ENCODE measurements at places on chromosomes 12 and 14.
A peak's percentile ranks its signal among the peaks of the same experiment; 100 is the strongest.

GRCh38 chr14:71339650-71340415 lies 432.6 kb downstream of the PCNX1 start:
- DNase-seq, result no peak

DNA sequence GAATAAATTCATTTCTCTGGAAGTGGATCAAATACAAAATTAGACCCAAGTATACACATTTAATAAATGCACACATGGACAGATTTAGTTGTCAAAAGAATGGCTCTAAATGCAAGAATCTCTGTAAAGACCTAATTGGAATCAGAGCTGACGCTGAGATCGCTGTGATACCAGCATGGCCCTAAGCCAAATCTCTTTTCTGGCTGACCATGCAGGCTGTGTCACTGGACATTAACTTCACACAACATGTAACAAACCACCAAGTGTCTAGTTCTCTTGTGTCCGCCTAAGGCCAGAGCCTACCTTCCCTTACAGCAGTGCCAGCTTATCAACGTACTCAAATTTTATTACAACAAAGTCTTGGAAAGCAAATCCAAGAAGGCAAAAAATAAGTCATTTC lies 127.5 kb downstream of the MED13L start:
- DNase-seq, result no peak

- DNase-seq, result no peak
These were observed 173.4 kb upstream of the ATP2B1 start for GRCh38 chr12:89882050-89882449.

- DNase-seq, result no peak
These were observed 30.7 kb downstream of the NUMB start for GRCh38 chr14:73427516-73428264.

GRCh38 chr12:56224954-56225353 lies 812 bp downstream of the NABP2 start:
- DNase-seq, result no peak

DNA sequence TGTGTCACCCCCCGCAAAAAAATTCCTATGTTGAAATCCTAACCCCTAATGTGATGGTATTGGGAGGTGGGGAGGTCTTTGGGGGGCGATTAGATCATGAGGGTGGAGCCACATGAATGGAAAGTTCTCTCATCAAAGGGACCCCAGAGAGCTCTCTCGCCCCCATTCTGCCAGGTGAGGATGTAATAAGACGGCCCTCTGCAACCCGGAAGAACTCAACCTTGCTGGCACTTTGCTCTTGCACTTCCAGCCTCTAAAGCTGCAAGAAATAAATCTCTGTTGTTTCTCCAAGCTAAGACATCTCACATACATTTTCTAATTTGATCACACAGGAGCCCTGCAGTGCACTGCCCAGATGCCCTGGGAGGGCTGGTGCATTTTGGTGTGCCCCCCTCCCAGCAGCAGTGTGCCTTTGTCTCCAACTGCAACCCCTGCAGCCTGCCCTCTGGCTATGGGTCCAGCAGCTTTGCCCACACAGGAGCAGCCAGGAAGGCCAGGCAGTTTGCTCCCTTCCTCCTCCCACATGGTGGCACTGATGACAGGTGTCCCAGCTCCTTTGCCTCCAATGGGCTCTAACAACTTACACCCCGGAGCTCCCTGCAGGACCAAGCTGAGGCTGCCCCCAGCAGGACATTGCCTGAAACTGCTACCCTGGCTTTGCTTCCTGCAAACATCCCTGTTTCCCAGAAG lies 59.3 kb downstream of the C14orf132 start:
- DNase-seq, result no peak

DNA sequence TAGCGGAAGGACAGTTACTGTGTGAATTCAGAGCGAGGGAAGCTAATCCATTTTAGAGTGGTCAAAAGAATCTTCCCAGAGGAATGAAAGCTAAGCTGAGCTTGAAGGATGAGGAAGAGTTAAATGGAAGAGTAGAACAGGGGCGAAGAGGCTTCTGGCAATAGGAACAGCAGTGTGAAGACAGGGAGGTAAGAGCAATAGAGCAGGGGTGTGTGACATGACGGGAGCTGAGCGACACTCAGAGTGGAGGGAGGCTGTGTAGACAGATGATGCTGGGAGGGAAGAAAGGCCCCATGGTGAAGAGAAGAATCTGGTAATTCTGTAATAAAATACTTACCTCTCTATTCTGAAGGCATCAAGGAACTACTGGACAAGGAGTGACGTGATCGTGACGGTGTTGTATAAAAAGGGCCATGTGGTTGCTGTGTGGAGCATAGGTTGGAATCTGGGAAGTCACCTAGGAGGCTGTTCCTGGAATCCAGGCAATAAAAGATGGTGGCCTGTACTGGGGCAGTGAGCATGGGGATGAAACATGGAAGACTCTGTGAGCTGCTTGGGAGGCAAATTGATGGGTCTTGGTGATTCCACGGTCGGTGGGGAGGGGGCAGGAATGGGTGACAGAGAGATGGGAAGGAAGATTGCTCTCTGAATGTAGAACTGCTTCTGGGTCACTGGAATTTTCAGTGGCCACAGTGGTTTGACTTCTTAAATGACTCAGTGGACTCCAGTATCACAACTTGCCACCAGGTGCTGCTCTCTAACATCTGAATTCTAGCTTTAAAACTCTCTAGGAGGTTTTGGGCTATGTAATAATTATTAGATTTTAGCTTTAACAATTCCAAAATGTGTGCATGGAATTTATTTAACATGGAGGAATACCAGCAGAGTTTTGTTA lies 164.1 kb downstream of the ATP23 start:
- no peak for DNase-seq

DNA sequence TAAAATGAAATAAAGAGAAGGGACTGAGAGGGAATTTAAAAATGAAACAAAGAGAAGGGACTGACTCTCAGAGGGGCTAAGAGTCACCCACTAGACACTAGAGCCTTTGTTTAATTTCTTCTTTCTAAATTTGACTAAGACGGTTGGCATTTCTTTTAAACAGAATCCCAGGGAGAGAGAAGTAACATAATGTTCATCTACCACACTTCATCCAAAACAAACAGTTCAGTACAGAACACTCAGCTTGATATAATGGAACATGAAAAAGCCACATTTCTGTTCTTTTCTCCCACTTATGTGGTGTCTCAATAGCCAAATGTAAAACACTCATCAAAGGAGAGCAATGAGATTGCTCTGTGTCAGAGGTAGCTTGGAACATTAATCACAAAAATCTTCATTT lies 10.1 kb upstream of the NT5DC3 start:
- no peak for DNase-seq

DNA sequence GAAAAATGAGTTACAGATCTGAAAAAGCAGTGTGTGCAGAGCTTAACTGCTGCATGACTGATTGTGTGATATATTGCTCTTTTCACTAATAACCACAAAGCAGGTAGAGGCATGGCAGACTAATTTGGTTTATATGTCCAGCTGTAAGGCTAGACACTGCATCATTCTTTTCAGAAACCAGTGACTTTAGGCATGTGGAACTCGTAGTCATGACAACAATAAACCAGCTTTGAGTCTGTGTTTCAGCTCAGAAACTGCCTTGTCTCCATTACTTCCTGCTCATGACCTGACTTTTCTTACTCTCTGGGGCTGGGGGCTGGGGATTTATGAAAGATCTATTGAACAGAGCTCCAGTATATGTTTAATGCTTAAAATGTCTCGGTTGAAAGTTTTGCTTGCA lies 146.8 kb upstream of the LRIG3 start:
- DNase-seq, result no peak

DNA sequence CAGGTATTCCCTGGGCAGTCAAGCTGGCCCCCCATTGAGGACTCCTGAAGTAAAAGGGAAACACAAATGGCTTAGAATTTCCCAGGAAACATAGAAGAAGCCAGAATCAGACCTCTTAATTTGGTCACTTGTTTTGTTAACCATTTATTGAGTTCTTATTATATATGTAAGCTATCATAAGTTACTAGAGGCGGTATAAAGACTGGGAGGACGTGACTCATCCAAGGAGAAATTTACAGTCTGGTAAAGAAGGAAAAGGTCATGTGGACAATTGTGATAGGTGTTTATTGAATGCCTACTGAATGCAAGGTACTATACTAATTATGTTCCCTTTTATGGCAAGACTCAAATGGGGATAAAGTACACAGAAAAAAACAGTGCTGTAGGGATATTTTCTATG lies 146.7 kb downstream of the DYRK2 start:
- DNase-seq, result no peak

- DNase-seq, result no peak
These were observed 16.4 kb downstream of the MLXIP start for GRCh38 chr12:122094735-122095631.

DNA sequence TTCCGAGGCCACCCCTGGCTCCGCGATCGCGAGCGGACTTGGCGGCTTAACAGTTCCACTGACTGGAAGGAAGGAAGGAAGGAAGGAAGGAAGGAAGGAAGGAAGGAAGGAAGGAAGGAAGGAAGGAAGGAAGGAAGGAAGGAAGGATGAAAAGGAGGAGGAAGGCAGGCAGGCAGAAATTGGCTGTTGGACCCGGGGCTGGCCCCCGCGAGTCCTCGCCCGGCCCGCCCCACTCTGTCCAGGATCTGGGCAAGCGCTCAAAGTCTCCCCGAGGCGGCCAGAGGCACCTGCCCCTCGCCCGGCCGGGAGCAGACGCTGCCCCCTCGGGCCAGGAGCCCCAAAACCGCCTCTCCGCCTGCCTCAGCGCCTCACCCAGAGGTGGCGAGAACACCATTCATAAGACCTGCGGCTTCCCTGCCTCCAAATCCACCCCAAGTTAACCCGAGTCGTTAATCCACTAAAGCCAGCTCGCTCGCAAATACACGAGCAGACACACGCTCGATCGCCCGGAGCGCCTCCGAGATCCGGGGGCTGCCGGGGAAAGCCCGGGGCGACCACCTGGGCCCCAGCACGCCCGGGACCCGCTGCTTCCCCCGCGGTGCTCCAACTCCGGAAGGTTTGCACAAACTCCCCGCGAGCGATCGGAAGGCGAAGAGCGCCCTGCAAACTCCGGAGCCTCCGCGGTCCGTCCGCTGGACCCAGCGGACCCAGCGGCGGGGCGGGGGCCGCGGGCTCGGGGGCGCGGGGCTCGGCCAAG lies 844 bp downstream of the DPF3 start:
- DNase-seq, result peak; percentile 5

DNA sequence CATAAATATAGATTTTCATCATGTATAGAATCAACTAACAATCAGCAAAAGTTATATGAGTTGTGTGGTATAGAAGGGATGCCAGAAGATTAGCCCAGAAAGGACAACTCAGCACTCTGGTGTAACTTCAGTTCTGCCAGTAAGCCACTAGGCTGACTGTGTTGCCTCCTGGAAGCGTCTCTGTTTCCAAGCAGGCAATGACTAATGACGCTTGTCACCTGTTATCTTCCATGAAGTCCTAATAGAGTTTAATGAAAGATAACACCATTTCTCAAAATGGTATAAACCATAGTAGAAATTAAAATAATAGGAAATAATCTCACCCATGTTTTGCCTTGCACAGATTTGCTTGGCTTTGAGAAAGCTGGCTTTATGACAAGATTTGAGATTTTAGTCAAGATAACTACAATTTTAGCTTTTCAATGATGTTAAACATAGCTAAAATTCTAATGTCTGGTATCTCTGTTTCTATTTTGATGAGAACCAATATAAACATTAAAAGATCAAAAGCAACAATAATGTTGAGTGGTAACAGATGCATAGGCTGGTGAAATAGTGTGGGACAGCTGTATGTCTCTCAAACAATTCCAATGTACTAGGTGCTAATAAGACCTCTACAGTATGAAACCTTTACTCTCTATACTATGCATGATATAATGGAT lies 9.0 kb upstream of the RNU6-7 start:
- DNase-seq, result no peak

GRCh38 chr12:3294481-3294911 lies 196.5 kb upstream of the PRMT8 start:
- no peak for DNase-seq

GRCh38 chr12:98227162-98227561 lies 288.2 kb upstream of the TMPO start:
- DNase-seq, result no peak

DNA sequence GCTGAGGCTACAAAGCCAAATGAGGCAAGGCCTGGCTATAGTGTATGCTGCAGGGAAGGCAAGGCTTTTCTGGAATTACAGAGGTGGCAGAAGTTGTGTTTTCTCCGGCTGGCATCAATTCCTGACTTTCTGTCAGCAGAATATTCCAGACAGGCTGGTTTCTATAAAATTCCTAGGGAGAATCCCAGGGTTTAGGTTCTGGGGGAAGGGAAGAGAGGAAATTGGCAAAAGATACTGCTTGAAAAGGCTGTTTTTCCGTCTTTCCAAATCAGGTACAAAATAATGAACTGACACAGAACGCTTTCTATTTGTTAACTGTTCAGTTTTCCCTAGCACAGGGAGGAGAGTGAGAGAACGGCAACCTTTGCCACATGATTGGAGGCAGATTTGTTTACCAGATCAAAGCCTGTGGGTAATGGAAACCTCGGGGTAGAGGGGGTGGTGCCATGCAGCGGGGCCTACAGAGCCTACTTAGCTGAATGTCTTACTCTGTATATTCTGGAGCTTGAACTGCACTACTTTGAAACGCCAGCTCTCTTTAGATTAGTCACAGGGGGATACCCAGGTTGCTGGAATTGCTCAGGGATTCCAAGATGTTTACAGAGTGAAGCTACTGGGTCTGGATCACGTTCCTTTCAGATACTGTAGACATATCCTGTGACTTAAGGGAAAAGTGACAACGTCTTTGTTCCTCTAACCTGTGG lies 65.8 kb upstream of the DACT1 start:
- DNase-seq, result peak; percentile 43

DNA sequence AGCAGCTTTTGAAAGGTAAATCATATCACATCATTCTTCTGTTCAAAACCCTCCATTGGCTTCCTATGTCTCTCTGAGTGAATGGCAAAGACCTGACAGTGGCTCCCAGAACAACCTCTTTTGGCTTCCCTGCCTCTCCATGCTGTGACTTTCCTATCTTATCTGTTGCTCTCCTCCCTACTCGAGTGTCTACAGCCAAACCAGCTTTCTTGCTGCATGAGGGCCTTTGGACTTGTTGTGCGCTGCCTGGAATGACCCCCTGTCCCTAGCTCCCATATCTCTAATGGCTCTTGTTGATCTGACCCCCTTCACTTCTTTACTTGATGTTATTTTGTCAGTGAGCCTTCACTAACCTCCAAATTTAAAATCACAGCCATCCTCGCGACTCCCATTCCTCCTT lies 2.5 kb downstream of the SYNE2 start:
- no peak for DNase-seq

GRCh38 chr14:100641274-100641860 lies 54.1 kb upstream of the BEGAIN start:
- DNase-seq, result no peak

DNA sequence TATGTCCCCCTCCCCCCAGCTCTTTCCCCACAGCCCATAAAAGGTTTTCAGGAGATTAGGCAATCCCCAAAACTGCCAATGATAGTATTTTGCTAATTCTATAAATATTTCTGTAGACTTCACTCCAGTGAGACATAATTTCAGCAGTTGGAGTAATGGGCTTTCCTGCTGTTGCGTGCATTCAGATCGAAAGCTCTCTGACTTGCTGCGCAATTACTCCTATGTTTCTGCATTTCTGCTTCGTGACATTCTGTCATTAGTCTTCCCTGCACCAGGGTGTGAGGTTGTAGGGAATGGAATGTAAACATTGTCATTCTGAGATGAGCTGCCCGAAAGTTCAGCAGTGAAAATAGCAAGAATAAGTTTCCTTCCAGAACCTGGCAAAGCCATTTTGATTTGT lies 58.2 kb downstream of the SAMD4A start:
- no peak for DNase-seq

- no peak for DNase-seq
These were observed 114.9 kb downstream of the TMEM121 start for GRCh38 chr14:105641075-105641937.

All from activated CD4-positive, alpha-beta T cell treated with anti-CD3 and anti-CD28 coated beads, Interleukin-2, amount 50 U/mL, for 24 hours (primary cell).